Ureter (tissue), 1 donor: ENCODE measurements at places on chromosomes 1 and 21.
A peak's percentile ranks its signal among the peaks of the same experiment; 100 is the strongest.

- peak; percentile 40 for DNase-seq
Measured at GRCh38 chr1:228988664-228989063, 253.4 kb downstream of the RHOU start.

DNA sequence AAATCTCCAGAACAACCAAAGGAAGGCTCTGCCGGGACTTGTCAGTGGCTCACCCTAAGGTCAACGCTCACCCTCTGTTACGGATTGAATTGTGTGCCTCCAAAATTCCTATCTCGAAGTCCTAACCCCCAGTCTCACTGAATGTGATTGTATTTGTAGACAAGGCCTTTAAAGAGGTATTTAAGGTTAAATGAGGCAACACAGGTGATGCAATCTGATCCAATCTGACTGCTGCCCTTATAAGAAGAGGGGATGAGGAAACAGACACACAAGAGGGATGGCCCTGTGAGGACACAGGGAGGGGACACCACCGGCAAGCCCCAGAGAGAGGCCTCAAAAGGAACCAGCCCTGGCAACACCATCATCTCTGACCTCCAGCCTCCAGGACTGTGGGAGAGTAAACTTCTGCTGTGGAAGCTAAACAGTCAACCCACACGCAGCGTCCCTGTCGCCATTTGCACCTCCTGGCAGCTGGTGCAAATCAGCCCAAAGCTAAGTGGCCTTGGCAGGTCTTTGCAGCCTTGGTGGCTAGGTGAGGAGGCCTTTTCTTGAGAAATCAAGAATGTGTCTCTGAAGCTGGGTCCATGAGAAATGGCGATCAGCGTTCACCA lies 24.2 kb downstream of the UBASH3A start:
- no peak for DNase-seq

GRCh38 chr21:41483973-41484372 lies 24.0 kb downstream of the TMPRSS2 start:
- no peak for DNase-seq

GRCh38 chr1:194537521-194537920 lies 1351.1 kb upstream of the B3GALT2 start:
- no peak for DNase-seq

GRCh38 chr1:201275253-201275666 lies 8.0 kb upstream of the PKP1 start:
- DNase-seq = peak; percentile 75

GRCh38 chr1:234118911-234119310 lies 214.4 kb downstream of the SLC35F3 start:
- no peak for DNase-seq

- no peak for DNase-seq
Measured at GRCh38 chr1:218468711-218469110, 123.6 kb downstream of the TGFB2 start.

GRCh38 chr1:155261493-155261851 lies 688 bp downstream of the SCAMP3 start:
- DNase-seq = no peak

GRCh38 chr1:36621531-36621930 lies 138.8 kb upstream of the CSF3R start:
- DNase-seq = no peak

- DNase-seq = no peak
Measured at GRCh38 chr1:89823679-89824292, 3.0 kb downstream of the LRRC8D start.

- peak; percentile 83 for DNase-seq
Measured at GRCh38 chr1:26677306-26678115, 18.3 kb upstream of the ARID1A start.

DNA sequence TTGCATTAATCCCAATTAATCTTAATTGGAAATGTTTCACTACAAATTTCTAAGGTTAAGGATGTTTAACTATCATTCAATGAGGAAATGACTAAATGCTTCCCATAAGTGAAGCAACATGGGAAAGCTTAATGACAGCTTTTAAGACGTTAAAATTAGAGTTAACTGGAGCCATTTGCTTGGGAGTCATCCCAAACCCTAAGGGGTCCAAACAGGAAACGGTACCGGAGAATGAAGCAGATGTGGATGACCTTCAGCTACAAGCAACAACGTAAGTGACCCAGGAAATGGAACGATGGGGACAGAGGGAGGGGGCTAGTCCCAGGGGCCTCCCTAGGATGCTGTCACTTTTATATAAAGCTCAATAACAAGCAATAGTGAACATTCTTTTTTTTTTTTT lies 62.2 kb downstream of the CAPZB start:
- DNase-seq = no peak

GRCh38 chr21:41681348-41681801 lies 85.5 kb downstream of the RIPK4 start:
- DNase-seq = peak; percentile 72

GRCh38 chr1:46193285-46193684 lies 4.9 kb downstream of the POMGNT1 start:
- DNase-seq = no peak

DNA sequence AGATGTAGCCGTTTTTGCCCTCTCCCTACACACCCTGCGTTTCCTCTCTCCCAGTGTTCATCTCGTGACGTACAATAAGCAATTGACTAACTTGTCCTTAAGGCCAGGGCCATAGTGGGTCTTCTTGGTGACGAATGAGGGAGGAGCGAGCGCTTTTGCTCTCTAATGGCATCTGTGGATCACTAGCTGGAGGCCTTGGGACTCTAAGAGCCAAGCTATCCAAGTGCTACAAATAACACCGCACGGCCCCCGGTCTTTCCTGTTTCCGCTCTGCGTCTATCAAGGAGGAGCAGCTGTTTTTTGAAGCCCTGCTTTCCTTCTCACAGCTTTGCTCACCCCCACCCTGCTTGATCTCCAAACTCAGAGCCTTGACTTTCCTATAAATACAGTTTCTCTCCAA lies 25.2 kb downstream of the EVA1C start:
- DNase-seq = no peak

- no peak for DNase-seq
Measured at GRCh38 chr1:78688697-78689096, 39.1 kb downstream of the IFI44 start.

DNA sequence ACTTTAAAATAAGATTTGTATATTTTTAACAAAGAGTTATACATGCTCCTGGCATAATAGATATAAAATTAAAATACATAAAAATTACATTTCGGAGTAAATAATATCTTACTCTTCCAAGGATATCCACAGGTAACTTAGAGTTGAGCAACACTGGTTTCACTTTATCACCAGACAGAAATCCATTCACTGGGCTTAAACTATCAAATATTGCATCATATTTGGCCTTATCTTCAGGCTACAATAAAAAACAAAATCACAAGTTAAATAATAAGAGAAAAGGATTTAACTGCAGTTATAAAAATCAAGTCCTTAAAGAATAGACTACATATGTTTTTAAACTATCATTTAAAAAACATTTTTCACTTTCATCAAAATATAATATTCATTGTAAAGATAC lies 55.5 kb downstream of the EPS15 start:
- DNase-seq = no peak

DNA sequence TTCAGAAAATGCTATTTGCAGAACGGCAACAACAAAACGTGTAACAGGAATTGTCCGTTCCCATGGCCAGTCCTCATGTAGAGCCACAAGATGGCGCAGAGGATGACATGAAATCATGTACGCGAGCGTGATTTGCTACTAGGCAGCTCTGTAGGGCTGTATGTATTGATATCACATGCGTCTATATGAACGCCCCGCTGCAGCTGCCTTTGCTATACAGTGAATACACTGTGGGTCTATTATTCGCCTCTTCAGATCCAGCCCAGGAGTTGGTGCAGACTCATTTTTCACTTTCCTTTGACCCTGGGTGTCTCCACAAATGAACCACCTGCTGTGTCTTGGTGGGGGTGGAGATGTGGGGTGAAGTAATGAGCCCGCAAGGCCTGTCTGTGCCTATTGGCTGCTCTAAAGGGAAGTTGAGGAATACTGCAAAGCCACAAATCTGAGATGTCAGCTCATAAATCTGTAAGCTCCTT lies 361.5 kb downstream of the KIF26B start:
- no peak for DNase-seq

- no peak for DNase-seq
Measured at GRCh38 chr21:44996983-44997936, 57.4 kb downstream of the SLX9 start.

- DNase-seq = peak; percentile 56
Measured at GRCh38 chr1:54052431-54052933, 522 bp downstream of the TMEM59 start.

GRCh38 chr1:24098943-24099638 lies 12.8 kb downstream of the MYOM3 start:
- DNase-seq = no peak

DNA sequence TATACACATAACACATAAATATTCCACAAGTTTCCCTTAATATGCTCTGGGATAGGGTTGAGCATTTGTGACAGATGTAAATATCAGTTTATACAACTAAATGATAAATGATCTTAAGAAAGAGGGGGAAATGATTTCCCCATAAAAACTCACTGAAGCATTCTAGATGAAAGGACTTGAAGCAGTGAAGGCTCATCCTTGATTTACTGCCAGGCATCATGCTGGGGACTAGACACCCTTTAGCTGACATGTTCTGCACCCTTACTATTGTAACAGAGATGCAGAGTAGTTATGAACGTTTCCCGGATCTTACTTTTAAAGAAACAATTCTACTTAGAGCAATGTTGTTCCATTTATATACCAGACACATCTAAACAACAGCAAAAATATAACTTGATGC lies 235.8 kb downstream of the PTGER3 start:
- DNase-seq = no peak

- DNase-seq = no peak
Measured at GRCh38 chr1:234656944-234657654, 47.1 kb upstream of the IRF2BP2 start.

DNA sequence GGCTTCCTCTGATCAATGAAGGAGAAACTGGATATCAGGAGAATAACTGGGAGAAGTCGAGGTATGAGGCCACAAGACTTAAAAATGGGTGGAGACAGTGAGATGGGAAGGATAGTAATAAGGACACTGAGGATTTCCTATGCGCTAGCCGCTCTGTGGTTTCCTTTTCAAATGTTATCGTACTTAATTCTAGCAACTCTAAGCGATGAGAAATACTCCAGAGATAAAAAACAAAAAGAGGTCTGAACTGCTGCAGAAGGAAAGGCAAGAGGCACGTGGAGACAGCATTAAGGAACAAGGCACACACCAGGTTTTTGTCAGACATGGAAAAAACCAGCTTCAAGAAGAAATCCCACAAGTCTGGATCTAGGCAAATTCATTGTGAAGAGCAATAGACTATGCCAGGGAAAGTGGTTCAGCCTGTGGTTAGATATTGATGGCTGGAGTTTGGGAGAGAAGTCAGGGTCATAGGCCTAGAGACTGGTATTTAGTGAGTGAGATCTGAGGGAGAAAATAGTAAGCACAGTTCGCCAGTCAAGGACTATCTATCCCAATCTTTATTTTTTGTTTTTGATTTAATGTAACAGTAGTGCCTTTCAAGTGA lies 5.3 kb downstream of the CLCA2 start:
- DNase-seq = no peak

DNA sequence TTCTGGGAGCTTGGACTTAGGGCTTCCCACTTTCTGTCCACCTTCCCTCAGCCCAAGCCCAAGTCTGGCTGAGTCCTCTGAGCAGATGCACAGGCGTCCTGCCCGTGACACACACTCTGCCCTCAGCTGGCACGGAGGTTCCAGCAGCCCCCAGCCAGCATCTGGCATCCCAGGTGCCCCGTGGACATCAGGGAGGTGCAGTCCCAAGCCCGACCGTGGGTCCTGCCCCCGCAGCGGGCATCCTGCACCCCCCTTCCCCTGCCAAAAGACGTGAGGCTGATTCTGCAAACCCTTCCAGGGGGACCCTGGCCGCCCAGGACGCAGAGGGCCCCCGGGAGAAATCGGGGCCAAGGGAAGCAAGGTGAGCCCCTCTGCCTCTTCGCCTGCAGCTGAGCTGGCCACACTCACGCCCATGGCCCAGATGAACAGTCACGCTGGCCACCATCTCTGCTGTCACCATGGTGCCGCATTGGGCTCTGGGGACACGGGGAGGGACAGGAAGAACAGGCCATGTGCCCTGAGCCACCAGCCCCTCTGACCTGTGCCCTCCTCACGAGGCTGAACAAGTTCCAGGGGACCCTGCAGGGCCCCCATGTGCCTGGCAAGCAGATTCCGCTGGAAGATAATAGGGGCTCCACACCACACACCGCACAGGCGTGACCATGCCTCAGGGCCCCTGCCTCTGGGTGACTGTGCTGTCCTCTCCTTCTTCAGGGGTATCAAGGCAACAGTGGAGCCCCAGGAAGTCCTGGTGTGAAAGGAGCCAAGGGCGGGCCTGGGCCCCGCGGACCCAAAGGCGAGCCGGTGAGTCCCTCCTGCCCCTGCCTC lies 20.6 kb downstream of the COL6A2 start:
- DNase-seq = no peak

GRCh38 chr1:27992276-27992675 lies 32.5 kb downstream of the XKR8 start:
- no peak for DNase-seq

DNA sequence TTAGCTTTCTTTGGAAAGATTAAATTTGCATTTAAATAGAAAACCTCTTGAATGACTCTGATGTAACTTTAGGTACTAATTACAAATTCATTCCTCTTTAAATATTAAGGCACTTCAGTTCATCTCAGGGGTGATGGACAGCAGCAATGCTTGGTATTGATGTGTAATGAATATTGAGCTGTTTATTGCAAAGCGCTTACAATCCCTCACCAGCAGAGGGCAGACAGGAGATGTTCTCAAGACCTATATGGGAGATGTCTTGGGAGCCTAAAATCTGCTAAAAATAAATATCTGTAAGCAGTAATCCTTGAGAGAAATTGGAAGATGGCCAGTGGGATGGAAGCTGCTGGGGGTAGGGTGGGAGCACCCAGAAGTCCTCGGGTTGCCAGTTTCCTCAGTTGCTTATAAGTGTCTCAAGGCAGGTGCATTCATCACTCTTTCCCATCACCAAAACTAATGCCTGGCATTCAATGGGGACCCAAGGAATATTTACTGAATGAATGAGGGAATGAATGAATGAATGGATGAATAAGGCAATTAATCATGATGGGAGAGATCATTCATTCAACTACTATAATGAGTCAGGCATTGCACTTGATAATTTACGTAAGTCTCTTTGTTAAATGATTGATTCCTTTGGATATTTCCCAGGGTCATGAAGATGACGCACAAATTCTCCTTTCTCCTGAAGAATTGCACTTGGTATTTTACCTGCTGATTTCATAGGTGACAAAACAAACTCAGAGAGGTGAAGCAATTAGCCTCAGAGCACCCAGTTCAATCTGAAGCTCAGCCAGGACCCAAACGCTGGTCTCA lies 2.3 kb downstream of the KLHDC8A start:
- peak; percentile 58 for DNase-seq

- DNase-seq = no peak
Measured at GRCh38 chr1:248757784-248758195, 2.2 kb upstream of the LYPD8 start.

GRCh38 chr1:167695147-167695546 lies 26.6 kb upstream of the MPZL1 start:
- DNase-seq = no peak

- DNase-seq = no peak
Measured at GRCh38 chr1:179888071-179888470, 6.0 kb downstream of the TOR1AIP1 start.

DNA sequence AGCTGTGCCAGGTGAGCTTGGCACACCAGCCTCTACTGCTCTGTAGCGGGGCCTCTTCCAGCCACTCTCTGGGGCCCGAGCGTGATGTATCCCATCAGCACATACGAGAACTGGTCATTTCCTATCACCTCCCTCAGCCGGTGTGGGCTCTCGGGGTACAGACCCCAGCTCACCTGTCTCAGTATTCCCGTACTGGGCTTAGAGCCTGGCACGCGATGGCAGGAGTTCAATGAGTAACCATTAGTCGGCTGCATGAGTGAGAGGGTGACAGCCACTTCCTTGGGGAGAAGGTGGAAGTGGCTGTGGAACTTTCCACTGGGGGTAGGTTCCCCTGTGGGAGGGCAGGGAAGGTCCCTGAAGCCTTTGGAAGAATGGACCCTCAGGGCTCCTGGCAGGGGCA lies 46.1 kb downstream of the ECE1 start:
- no peak for DNase-seq
